ENCODE measurements at places on chromosomes 5 and 9.

GRCh38 chr9:107054146-107054545, 191.2 kb downstream of the ZNF462 start:
- DNase-seq, result no peak

DNA sequence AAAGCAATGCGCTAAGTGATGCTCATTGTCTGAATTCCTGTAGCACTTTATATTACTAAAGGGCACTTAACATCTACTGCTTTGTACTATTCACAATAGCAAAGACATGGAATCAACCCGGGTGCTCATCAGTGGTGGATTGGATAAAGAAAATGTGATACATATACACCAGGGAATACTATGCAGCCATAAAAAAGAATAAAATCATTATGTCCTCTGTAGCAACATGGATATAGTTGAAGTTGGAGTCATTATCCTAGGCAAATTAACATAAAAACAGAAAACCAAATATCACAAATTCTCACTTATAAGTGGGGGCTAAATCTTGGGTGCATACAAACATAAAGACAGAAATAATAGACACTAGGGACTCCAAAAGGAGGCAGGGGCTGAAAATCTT, 308.3 kb downstream of the TRPM3 start:
- DNase-seq, result no peak

DNA sequence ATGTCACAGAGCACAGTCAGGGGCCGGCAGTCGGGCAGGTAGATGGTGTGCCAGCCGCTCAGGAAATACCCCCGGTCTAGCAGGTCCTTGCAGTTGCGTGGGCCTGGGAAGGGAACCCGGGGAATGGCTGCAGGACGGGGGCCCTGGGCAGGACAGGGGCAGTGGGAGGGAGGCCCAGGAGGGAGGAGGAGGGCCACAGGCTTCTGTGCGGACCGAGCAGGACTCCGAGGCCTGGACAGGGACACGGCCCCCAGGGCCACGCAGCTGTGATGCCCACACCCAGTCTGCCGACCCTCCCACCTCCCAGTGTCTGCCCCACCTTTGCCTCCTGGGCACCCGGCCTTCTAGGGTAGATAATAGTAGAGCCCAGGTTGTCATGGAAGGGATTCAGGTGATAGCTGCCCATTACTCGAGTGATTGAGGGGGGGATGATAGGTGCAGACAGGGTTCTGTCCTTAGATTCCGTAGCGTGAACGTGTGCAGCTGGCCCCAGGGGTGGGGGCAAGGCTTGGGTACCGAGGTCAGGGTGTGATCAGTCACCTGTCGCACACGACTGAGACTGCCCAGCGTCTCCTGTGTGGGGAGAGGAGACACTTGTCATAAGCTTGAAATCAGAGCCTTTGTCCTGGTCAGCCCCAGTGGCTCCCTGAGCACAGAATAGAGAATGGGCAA, 4.5 kb downstream of the FCN1 start:
- no peak for DNase-seq

DNA sequence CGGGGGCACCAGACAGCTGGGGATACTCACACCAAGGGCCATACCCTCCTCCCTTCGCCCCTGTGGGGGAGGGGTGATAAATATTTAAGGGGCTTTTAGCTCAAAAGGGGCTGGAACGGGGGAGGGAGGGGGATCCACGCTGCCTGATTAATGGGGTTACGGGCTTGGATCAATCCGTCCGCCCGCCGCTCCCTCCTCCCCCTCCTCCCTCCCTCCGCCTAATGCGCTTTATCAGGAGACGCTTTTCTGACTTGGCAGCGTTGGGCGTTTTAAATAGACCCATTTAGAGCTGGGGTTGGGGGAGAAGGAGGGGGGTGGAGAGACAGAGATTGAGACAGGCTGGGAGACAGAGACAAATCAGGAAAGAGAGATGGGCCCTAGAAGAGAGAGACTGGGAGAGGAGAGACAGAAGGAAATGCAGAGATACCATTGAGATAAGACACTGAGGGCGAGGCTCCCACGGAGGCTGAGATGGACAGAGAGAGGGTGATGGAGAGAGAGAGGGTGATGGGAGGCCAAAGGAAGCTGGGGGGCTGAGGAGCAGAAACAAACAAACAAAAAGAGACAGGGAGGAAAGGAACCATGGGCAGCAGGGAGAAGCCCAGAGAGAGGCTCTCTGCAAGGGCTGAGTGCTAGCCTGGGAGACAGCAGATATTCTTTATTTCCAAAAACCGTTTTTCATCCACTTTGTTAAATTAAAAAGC, 10.3 kb downstream of the CNTFR start:
- no peak for DNase-seq

DNA sequence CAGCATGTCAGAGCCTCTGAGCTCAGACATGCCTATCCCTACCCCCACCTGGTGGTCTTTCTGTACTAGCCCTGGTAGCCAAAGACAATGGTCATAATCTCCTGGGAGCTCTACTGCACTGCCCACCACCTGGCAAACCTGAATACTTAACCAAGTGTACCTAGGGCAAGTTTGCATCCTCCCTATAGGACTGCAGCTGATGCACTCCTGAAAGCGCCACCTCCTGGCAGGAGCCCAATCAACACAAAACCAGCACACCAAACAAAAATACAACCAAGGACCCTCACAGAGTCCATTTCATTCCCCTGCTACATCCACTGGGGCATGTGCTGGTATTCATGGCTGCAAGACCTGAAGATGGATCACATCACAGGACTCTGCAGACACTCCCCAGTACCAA, 14.8 kb upstream of the FAM174A start:
- DNase-seq, result no peak

DNA sequence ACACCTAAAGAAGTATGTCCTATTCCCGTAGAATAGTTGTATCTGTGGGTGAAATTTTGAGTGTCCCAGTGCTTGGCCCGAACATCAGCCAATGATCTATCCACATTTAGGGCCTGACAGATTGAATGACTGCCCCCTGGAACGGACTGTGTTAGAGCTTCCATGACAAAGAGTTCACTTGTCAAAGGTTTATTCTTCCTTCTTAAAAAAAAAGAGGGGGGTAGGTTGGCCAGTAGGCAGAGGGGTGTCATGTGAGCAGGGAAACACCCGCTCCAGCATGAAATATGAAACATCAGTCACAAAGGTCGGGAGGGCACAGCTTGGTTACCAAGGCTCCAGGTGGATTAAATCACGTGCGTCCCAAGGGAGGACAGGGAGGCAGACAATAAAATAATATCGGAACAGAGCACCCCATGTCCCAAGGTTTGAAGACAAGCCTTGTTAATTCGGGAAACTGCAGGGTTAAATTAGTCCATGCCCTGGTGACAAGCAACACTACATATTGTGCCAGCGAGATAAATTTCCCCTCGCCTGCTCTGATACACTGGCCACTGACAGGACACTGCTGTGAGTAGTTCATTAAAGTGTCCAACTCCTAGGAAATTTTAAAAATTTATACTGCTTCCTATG, 401.2 kb downstream of the IRX1 start:
- no peak for DNase-seq

Measured in activated CD4-positive, alpha-beta T cell treated with anti-CD3 and anti-CD28 coated beads for 1 hour (primary cell).